Aorta (tissue), 5 donors: ENCODE measurements at places on chromosomes 12 and 14. TPM values are rescaled to one million over a fixed set of nuclear protein-coding genes. Genes with fewer than 3 reads are reported as not detected.
A peak's percentile ranks its signal among the peaks of the same experiment; 100 is the strongest.

DNA sequence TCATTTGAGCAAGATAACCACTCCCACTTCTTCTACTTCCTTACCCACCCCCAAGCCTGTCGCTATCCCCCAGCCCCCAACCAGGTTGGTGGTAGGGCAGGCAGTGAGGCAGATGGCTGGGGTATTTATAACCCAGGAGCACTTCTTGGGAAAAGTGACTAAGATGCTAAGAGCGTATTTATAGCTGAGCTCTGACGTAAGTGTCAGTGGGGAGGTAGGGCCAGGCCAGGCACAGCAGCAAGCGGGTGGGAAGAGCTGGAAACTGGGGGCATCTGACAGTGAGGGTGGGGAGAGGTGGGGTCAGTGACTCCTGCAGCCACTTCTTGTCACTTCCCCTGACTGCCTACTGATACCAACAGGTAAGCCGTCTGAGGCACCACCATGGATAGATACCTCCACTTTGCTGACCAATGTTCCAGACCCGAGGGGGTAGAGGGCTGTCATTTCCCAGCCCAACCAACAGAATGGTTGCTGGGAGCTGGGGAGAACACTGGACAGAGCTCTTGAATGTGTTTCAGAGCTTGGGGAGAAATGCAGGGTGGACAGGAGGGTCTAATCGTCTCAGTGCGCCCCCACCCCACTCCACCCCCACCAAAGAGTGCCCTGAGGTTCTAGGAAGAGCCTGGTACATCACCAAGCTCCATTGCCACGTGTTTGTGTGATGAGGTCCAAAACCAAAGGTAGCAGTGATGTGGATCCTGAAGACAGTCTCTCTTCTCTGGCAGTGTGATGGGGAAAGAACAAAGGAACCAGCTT, 2.7 kb upstream of the INHBE start:
- no peak overlapping the region for H3K4me3 ChIP-seq
- no peaks in the 10 kb centered on the region for H3K36me3 ChIP-seq
- H3K4me1 ChIP-seq, result no peaks in the 10 kb centered on the region
- H3K27me3 ChIP-seq, result no peaks in the 10 kb centered on the region
- peak overlapping the region; percentile 69 for H3K27ac ChIP-seq

GRCh38 chr12:998020-998874, 7.2 kb downstream of the ERC1 start:
- H3K27me3 ChIP-seq, result no peaks in the 10 kb centered on the region
- H3K4me3 ChIP-seq, result no peak overlapping the region
- H3K27ac ChIP-seq, result no peak overlapping the region
- H3K4me1 ChIP-seq, result peaks cover 2% of the 10 kb centered on the region
- peaks cover 3% of the 10 kb centered on the region for H3K36me3 ChIP-seq
- no peak for DNase-seq

GRCh38 chr12:126663304-126664094, 1598.3 kb downstream of the AACS start:
- no peak for DNase-seq
- H3K4me3 ChIP-seq, result no peak overlapping the region
- H3K36me3 ChIP-seq, result no peaks in the 10 kb centered on the region
- no peak overlapping the region for H3K27ac ChIP-seq

DNA sequence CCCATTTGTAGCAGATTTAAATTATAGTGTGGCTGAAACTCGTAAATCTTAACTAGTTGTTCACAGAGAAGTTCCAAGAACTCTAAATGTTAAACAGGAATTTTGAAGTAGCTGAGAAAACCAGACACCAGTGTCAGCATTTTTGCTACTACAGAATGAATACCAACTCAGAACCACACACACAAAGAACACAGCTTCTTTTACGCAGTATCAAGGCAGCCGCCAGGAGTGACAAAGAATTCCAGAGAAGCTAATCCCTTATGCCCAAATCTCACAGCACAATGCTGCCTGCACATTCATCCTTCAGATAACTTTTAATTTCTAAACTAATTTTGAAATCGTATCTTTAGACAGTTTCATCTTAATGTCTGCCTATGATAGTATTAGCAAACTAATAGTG, 37.4 kb downstream of the SLC6A15 start:
- H3K27ac ChIP-seq, result no peak overlapping the region
- H3K27me3 ChIP-seq, result no peaks in the 10 kb centered on the region
- H3K4me3 ChIP-seq, result no peak overlapping the region
- no peaks in the 10 kb centered on the region for H3K36me3 ChIP-seq
- H3K4me1 ChIP-seq, result no peaks in the 10 kb centered on the region

DNA sequence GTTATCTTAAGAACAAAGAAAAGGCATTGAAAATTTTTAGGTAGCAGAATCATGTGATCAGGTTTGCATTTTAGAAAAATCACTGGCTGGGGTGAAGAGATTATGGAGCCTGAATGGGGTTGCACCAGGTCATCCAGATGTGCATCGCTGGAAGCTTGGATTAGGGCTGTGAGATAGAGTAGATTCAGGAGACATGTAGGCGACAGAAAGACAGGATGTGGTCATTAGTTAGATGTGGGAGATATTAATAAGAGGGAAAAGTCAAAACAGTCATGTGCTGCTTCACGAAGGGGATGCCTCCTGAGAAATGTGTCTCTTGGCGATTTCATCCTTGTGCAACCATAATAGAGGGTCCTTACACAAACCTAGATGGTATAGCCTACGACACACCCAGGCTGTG, 25.1 kb downstream of the TEAD4 start:
- H3K27ac ChIP-seq, result no peak overlapping the region
- DNase-seq, result no peak
- no peaks in the 10 kb centered on the region for H3K4me1 ChIP-seq
- no peaks in the 10 kb centered on the region for H3K36me3 ChIP-seq

GRCh38 chr12:131347345-131347714, 363.6 kb upstream of the SFSWAP start:
- no peaks in the 10 kb centered on the region for H3K27me3 ChIP-seq
- H3K4me1 ChIP-seq, result no peaks in the 10 kb centered on the region
- no peaks in the 10 kb centered on the region for H3K36me3 ChIP-seq
- H3K4me3 ChIP-seq, result no peak overlapping the region
- no peak overlapping the region for H3K27ac ChIP-seq

DNA sequence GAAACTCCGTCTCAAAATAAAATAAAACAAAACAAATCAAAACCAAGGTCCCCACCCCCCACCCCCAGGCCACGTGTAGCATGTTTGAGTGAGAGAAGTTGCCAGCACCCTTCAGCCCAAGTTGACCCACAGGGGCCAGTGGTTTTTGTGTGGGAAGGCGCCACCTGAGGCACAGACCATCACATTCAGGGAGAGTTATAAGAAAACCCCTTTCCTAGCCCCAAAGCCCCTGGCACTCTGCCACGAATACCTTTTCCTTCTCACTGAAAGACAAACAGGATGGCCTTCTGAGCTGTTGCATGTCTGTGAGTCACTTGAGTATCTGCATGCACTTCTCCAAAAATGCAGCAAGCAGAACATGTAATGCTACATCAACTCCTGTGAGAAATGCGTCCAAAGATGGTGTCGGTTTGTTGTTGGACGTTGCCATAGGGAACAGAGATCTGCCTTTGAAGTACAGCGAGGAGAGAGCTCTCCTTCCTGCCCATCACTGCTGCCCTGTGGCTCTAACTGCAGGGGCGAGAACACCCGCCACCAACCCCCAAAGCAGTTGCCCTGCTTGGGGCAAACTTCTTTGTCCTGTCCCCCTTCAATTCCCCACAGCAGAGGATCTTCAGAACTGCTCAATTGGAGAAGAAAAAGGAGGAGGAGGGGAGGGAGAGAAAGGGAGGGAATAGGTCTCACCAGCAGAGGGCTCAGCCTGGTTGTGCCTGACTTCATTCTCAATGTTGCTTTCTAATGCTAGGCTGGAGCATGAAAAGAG, 2.7 kb upstream of the TRAF3 start:
- peaks cover 5% of the 10 kb centered on the region for H3K4me1 ChIP-seq
- H3K36me3 ChIP-seq, result no peaks in the 10 kb centered on the region
- no peak overlapping the region for H3K4me3 ChIP-seq
- H3K27ac ChIP-seq, result no peak overlapping the region
- peak; percentile 68 for DNase-seq

- H3K27ac ChIP-seq, result no peak overlapping the region
- DNase-seq, result no peak
- no peaks in the 10 kb centered on the region for H3K36me3 ChIP-seq
- no peaks in the 10 kb centered on the region for H3K27me3 ChIP-seq
Observed at GRCh38 chr14:89588840-89589296, 171.8 kb upstream of the FOXN3 start.

DNA sequence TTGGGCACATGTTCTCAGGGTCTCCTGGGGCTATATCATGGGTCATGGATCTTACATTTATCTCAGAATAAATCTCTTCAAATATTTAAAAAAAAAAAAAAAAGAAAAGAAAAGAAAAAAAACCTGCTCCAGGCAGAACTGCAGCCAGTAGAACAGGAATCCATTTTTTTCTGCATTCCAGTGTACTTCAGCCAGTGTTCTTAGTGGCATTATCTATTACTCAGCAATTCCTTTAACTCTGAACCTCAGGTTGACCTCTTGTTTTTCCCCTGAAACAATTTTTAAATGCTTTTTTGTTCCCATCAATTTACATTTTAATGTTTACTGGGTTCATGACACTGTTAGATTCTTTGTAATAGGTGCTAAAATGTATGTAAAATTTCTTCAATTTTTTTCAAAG, 66.7 kb upstream of the STXBP6 start:
- H3K4me1 ChIP-seq, result no peaks in the 10 kb centered on the region
- H3K36me3 ChIP-seq, result no peaks in the 10 kb centered on the region
- no peak overlapping the region for H3K27ac ChIP-seq

DNA sequence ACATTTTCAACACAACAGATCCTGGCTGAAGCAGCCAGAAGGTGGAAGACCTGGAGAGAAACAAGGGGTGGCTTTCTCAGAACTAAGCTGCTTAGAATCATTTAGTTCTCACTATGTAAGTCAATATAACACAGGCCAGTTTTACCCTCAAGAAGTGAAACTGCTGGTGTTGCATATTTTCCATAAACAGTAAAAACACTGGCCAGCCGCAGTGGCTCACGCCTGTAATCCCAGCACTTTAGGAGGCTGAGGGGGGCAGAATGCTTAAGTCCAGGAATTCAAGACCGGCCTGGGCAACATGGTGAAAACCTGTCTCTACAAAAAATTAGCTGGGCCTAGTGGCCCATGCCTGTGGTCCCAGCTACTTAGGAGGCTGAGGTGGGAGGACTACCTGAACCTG, 11.6 kb downstream of the STX2 start:
- H3K27ac ChIP-seq, result no peak overlapping the region
- no peaks in the 10 kb centered on the region for H3K4me1 ChIP-seq
- no peak for DNase-seq
- no peak overlapping the region for H3K4me3 ChIP-seq
- no peaks in the 10 kb centered on the region for H3K27me3 ChIP-seq

DNA sequence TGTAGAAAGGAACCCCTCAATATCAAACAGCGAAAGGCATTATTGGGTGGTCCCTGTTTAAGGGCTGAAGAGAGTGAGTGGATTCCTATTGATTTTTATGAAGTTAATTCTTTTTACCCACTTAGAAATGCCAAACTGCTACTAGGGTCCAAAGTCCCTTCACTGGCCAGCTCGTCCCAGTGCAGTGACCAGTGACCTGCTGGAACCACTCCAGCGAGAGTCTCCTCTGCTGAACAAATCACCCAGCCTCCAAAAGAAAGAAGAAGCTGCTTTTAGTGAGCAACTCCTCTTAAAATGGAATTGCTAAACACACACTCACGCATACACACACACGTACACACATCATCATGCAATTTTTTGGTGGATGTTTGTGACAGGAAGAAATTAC, 198.2 kb upstream of the PLEKHG7 start:
- H3K27ac ChIP-seq, result peak overlapping the region; percentile 57
- H3K4me1 ChIP-seq, result no peaks in the 10 kb centered on the region
- H3K36me3 ChIP-seq, result no peaks in the 10 kb centered on the region
- H3K27me3 ChIP-seq, result no peaks in the 10 kb centered on the region
- peak; percentile 74 for DNase-seq

GRCh38 chr12:18373181-18373580, 111.9 kb downstream of the PIK3C2G start:
- no peaks in the 10 kb centered on the region for H3K36me3 ChIP-seq
- H3K27ac ChIP-seq, result no peak overlapping the region
- DNase-seq, result no peak
- H3K27me3 ChIP-seq, result no peaks in the 10 kb centered on the region
- no peak overlapping the region for H3K4me3 ChIP-seq

The BATF gene
- 3.2 TPM for total RNA-seq

The EPYC gene
- total RNA-seq, result not detected

The MYH6 gene
- total RNA-seq, result not detected

The AMDHD1 gene
- 0.51 TPM for total RNA-seq

The SFSWAP gene
- 43.7 TPM for total RNA-seq

The FITM1 gene
- 0.71 TPM for total RNA-seq

The ABHD12B gene
- total RNA-seq, result not detected

The NPFF gene
- total RNA-seq, result not detected

The TSPAN19 gene
- not detected for total RNA-seq
